Activated CD4-positive, alpha-beta T cell treated with anti-CD3 and anti-CD28 coated beads for 24 hours (primary cell): ENCODE measurements at places on chromosomes 4 and X.

GRCh38 chr4:145557720-145558119, 61.5 kb upstream of the MMAA start:
- peak; percentile 42 for DNase-seq

DNA sequence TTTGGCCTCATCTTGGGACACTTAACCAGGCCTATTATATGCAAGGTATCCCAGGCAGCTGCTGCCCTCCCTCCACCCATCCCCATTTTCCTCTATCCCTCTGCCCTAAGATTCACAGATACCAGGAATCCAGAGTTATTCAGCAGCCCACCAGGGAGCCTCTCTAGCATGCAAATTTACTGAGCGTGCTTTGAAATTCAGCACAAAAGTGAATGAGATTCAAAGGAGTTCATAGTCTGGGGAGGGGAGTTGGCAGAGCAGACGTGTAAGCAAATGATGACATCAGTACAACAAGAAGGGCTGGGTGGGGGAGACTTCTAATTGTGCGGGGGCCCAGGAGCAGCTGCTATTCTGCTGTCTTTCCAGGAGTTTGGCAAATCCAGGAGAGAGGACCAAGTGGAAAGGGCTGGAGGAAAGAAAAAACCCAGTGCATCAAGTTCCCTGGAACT, 1.7 kb upstream of the MTM1 start:
- DNase-seq, result no peak

DNA sequence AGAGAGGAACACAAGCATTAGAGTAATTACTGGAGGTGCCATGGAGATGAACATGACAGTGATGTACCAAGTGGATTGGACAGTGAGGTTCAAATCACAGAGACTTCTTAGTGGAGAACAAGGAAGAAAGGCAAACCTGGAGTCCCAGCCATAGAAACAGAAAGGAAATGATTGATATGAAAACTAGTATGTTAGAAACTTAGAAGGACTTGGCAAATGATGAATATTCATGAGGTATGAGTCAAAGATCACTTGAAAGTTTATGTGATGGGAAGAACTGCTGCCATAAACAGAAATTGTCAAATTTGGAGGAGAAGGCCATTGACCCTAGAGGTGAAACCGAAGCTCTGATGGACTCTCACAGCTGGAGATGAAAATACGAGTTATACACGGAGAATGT, 88.2 kb downstream of the PHOX2B start:
- no peak for DNase-seq

- DNase-seq, result no peak
Measured at GRCh38 chrX:55074851-55075467, at the start of gene PAGE2B. TSS of gene PAGE2B (plus strand) at chrX:55075030. CDS start at chrX:55076042, 1,012 bp downstream.

GRCh38 chr4:138627096-138627495, 384.9 kb upstream of the SLC7A11 start:
- no peak for DNase-seq

- no peak for DNase-seq
Measured at GRCh38 chrX:136204571-136204970, 46.6 kb downstream of the MAP7D3 start.

GRCh38 chrX:11215191-11215921, 77.9 kb upstream of the AMELX start:
- DNase-seq, result no peak

- DNase-seq, result no peak
Measured at GRCh38 chr4:110119337-110119736, 79.1 kb downstream of the ELOVL6 start.

GRCh38 chr4:1523907-1524636, 117.8 kb upstream of the NKX1-1 start:
- no peak for DNase-seq

GRCh38 chrX:120235284-120235683, 15.3 kb upstream of the ZBTB33 start:
- no peak for DNase-seq

DNA sequence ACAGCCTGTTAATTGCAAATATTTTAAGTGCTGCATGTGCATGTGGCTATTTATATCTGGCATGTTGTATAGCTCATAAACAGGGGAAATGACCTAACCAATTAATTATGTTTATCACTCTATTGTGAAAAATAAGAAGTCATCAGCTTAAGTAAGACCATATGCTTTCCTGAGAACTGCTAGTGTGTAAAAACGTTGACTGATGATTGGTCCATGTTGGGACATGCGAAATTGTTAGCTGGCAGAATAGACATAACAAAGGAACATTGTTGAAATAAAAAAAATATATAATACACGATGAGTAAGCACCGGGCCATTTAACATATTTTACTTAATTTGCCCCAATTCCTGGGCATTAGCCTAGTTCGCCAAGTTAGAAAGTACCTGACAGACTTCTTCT, 207.5 kb downstream of the ANK2 start:
- no peak for DNase-seq

GRCh38 chr4:139763672-139764071, 98.1 kb downstream of the MGST2 start:
- DNase-seq, result no peak
